ENCODE measurements at places on chromosomes 2 and 18.

DNA sequence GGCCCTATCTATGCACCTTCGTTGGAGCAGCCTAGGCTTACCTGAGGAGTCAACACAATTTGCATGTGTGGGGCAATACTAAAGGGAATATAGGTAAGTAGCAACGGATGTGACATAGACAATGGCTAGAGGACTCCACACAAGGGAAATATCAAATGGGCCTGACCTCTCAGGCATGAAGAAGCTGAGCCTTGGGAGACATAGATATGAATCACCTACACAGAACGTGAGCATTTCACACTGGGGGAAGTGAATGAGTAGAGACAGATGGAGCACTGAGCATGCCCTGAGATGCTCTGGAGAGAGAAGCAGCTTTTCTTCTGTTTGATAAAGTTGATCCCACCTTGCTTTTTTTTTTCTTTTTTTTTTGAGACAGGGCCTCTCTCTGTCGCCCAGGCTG is 97.9 kb downstream of the ATL2 start:
- no peak for DNase-seq

DNA sequence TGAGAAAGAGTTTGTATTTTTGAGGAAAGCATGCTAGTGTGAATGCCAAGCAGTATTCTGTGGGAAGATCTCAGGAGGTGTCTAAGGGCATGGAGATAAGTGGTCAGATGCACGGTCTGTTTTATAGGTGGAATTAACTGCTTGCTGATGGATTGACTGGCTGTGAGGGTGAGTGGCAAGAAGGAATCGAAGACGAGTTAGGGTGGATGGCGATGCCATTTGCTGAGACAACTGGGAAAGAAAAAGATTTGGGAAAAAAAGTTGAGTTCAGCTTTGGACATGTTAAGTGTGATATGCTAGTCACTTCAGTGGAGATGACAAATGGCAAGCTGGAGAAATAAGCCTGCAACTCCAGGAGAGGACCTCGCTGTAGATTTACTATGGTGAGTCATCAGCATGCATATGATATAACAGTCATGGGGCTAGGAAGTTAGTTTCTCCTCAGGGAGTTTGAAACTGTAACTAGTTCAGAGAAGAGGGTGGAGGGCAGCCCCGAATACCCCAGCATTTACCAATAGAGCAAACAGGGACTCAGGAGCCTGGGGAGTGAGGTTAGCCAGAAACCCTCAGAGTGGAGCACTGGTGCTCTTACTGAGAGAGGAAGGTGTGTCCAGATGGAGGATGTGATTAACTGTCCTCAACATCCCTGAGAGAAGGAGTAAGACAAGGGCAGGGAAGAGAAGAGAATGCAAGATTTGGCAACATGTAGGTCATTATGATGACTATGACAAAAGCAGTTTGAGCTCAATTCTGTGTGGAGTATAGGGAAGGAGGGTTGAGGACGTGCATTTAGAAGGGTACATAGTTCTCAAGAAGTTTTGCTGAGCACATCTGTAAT is 2.0 kb upstream of the HK2 start:
- no peak for DNase-seq

DNA sequence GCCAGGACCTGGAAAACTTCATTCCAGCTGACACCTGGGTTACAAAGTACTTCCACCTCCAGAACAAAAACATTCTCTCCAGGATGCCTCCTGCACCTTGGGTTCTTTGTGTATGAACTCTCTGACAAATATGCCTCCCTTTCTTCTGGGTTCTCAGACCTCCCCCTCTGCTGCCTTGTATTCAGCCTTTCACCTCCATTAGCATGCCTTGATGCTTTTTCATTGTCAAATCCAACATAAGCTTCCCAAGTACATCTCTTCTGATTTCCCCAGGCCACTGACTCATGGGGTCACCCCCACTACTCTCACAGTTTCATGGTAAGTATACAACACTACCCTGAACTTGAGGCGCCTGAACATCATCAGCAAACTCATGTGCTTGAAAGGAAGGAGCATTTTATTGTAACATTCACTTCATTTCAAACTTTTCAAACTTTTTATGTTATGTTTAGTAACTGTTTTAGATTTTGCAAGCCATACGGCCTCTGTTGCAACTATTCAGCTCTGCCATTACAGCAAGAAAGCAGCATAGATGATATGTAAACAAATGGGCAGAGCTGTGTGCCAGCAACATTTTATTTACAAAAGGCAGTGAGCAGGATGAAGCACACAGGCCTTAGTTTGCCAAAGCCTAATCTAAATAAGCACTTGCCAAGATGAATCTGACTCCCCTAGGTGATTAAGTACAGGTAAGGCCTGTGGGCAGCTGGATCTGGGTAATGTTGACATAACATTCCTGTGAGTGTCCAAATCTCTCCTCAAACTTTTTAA is 32.5 kb upstream of the MRPS9 start:
- no peak for DNase-seq

DNA sequence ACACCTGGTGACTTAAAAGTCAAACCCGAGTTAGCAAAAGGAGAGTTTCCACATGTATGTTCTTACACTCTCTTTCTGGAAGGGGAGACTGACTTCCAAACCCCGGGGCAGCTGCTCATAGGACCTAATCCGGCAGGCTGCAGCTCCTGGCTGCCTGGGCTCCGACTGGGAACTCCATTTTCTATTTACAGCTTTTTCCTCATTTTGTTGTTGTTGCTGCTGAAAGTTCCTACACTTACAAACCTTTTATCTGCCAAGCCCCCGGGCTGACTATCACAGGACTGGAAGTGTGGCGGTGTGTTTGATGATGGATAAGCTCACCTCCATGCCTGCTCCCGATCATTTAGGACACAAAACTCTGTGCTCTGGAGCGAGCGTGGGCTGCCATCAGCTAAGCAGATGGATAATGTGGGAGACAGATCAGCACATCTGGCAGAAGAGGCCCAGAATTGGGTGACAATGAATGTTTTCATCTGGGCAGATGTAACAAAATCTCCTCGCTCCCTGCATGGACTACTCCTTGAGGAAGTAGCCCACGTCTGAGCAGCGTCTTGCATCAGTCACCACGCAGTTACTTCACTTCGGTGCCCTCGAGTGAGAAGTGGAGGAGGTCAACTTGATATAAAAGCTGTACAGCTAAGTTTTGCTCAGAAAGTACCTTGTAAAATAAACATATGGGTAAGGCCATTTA is 114.4 kb upstream of the COPS8 start:
- DNase-seq, result no peak

GRCh38 chr2:160229591-160229990 is 29.5 kb upstream of the ITGB6 start:
- no peak for DNase-seq

GRCh38 chr2:31223749-31224148 is 6.4 kb upstream of the CAPN14 start:
- DNase-seq, result no peak

GRCh38 chr2:72139874-72140620 is 7.6 kb downstream of the CYP26B1 start:
- DNase-seq, result no peak

GRCh38 chr2:69755862-69756467 is 14.0 kb downstream of the ANXA4 start:
- no peak for DNase-seq

DNA sequence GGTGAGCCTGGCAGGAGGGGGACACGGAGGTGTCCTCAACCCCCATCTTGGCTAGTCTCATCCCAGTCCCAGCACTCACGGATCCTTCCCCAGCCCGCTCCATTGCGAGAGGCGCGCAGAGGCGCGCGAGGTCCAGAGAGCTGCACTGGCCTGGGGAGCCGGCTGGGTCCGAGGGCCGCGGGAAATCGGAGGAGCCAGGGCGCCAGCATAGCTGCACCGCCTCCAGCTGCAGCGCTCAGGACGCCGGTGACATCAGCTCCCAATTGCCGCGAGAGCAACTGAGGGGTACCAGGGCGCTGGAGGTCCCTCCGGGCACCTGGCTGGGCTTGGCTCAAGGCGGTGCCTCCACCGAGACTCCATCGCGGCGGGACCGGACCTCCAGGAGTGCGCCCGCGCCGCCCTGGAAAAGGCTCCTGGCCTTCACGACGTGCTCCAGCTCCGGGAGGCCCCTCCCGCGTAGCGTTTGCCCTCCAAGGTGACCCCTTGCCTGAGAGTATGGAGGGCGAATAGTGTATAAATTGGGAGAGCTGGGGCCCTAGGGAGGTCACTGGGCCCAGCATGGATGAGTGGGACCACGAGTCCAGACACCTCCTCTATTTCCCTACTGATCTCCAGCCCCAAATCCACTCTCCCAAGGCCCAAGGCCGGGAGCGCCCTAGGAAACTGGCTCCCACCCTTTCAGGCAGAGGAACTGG is 5.5 kb downstream of the RTKN start:
- no peak for DNase-seq

DNA sequence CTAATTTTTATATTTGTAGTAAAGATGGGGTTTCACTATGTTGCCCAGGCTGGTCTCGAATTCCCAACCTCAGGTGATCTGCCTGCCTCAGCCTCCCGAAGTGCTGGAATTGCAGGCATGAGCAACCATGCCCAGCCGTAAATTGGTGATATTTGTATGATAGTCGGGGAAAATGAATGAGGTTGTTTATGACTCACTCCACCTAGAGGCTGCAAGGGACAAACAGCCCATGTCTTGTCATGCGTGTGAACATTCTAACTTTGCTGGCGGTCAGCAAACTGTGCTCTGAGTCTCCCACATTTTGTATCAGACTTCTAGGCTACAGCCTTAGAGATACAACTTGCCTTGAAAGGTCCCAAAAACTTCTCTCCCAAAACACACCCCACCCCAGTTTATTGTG is 133.5 kb upstream of the DTNA start:
- DNase-seq, result no peak

DNA sequence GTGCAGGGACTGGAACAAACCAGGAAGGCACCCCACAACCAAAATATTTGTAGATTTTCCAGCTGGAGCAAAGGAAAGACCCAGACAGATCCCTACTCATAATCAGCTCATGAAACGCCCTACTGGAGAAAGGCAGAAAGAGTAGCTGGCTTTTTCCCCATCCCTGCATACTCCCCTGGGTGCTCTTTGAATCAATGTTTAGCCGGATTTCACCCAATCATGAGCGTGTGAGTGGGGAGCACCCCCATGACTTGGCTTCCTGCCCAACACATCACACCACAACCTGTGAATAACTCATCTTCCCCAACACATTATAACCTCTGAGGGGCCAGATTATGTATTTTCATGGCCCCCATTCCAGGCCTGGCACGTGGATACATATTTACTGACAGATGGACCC is 35.1 kb upstream of the SLC14A1 start:
- peak; percentile 28 for DNase-seq

Measured in CD4-positive, alpha-beta T cell (primary cell).